ENCODE measurements at places on chromosomes 5 and 9.

- no peak for DNase-seq
Observed at GRCh38 chr5:11928909-11929308, 24.7 kb upstream of the CTNND2 start.

DNA sequence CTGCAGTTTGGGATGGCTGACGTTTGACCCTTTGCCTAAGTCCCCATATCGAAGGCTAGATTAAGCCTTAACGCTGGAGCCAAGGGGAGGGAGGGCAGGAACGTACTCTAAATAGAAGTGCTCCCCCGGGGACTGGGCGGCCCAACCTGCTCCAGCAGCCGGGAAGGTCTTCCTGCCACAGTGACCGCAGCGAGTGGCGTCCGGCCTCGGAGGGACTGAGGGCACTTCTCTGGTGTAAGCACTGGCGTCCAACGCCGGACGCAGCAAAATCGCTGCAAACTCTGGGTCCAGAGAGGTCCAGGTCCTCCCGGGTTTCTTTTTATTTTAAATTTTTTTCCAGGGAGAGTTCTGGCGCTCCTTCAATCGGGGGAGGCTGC, 505 bp upstream of the ACER2 start:
- no peak for DNase-seq

DNA sequence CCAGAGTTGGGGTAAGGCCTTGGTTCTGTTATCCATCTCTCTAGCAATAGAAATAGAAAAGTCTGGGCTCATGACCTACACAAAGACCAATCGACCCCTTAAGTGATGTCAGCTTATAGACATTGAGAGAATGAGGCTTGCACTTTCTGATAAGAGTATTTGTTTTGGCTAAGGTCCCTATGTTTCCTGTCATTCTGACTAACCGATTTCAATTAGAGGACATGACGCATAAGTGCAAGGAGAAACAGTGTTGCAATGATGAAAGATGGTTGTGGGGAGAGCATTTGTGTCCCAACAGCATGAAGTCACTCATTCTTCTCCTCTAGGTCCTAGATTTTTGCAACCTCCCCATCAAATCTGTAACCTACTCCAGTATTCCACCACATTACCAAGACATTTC, 255.1 kb downstream of the MAT2B start:
- DNase-seq: no peak

DNA sequence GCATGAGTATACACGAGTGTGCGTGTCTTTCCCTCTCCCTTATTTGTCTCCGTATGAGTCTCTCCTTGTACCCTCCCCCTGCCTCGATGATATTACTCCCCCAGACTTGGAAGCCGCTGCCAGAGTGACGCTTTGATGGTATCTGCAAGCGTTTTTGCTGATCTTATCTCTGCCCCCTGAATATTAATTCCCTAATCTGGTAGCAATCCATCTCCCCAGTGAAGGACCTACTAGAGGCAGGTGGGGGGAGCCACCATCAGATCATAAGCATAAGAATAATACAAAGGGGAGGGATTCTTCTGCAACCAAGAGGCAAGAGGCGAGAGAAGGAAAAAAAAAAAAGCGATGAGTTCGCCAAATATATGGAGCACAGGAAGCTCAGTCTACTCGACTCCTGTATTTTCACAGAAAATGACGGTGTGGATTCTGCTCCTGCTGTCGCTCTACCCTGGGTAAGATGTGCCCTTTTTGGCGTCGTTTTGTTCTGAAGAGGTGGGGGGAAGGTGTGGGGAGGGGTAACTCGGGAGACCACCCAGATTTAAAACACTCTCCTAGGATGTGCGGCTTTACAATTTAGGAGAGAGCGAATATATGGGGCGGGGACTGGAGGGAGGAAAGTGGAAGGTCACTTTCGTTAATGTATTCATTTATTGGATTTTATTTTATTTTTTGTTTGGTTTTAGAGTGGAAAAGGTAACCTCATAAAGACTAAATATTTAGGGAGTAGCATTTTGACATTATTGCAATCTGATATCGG, at the start of gene GABRG2:
GABRG2 (plus strand) TSS at position 119 of the 757 bp plus-strand sequence; CDS start at position 346, 227 bp downstream.
- DNase-seq: peak; percentile 13
